Mesothelial cell of epicardium (in vitro differentiated cells): ENCODE measurements at places on chromosomes 11 and 22.

- no peak for DNase-seq
Measured at GRCh38 chr11:104055596-104055995, 19.2 kb downstream of the DDI1 start.

DNA sequence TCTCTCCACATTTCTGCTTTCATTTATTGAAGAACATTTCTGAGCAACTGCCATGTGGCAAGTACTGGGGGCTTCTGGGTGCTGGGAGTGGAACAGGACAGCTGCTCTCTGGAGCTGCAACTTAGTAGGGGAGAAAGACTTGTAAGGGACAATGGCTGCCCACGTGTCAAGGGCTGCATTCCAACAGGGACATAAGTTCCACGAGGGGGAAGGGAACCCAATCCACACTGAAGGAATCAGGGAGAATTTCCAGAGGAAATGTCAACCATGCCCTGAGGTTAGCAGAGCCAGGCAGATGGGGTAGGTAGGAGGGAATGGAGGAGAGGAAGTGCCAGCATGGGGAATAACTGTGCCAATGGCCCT lies 1.7 kb downstream of the MAPK8IP2 start:
- no peak for DNase-seq

DNA sequence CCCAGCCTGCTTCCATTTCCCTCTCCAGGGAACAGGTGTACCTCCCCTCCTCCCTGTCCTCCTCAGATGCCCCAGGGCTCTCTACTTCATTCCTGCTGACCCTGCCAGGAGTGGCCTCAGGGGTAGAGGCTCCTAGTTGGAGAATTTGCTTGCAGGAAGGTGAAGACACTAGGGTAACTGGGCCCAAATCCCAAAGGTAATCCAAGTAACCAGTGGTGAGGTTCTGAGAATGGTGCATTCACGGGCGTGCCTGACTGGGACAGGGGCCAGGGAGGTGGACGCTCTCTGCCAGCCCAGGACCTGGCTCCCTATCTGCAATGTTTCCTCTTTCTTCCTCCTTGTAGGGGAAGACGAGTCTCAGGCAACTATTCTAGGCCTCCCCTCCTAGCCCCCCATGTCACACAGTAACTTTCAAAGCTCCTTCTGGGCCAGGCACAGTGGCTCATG lies 2.9 kb downstream of the SLC35C1 start:
- DNase-seq = no peak

DNA sequence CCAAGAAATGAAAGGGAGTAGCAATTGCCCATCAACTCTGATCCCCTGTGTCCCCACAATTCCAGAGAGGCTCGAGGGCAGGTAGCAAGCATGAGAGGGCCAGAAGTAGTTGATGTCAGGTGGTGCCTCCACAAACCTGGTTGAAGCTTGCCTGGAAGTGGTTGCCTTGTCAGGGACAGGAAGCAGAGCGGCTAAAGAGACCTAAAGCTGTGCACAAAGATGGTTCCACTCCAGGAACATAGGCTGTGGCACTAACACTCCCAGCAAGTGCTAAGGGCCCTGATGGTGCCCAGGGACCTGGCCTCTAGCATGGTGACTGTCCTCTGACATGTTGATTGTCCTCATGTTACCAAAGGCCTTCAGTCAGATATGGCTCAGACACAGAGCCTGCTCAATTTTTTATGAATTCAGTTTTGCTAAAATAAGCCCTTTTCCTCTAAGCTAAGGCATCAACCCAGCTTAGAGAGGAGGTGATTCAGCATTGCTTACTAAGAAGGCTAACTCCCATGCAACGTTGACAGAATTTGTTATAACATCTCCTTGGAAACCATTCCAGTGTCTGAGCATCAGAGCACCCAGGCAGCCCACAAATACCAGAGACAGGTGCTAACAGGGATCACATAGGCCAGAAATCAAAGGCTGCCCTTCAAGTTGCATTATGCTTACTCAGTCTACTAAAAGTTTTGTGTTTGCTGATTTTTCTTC lies 196.3 kb upstream of the ARHGAP20 start:
- DNase-seq = no peak

GRCh38 chr22:31085928-31086327 lies 4.8 kb downstream of the SMTN start:
- DNase-seq = no peak

DNA sequence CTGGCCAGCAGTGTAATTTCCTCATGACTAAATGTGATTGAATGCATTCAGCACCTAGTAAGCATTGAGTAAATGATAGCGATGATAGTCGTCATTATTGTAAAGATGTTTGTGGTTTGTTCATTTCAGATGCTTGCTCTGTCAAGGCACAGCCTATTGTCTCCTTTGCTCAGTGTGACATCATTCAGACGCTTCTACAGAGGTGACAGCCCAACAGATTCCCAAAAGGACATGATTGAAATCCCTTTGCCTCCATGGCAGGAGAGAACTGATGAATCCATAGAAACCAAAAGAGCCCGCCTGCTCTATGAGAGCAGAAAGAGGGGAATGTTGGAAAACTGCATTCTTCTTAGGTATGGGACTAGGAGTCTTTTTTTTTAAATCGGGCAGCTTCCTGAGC lies 7.6 kb downstream of the SDHAF2 start:
- no peak for DNase-seq

- DNase-seq = no peak
Measured at GRCh38 chr11:8331767-8332166, 68.1 kb upstream of the LMO1 start.

- DNase-seq = no peak
Measured at GRCh38 chr11:119181677-119182412, 3.4 kb upstream of the NHERF4 start.

DNA sequence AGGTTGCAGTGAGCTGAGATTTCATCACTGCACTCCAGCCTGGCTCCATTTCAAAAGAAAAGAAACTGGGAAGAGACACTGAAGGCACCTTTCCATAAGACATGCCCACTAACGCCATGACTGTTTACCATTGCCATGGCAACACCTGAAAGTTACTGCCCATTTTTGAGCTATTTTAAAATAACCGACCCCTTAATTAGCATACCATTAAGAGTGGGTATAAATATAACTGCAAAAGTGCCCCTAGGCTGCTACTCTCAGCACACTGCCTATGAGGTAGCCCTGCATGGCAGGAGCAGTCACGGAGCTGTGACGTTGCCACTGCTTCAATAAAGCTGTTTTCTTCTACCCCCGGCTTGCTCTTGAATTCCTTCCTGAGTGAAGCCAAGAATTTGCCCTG lies 9.9 kb upstream of the RNASEH2C start:
- no peak for DNase-seq

DNA sequence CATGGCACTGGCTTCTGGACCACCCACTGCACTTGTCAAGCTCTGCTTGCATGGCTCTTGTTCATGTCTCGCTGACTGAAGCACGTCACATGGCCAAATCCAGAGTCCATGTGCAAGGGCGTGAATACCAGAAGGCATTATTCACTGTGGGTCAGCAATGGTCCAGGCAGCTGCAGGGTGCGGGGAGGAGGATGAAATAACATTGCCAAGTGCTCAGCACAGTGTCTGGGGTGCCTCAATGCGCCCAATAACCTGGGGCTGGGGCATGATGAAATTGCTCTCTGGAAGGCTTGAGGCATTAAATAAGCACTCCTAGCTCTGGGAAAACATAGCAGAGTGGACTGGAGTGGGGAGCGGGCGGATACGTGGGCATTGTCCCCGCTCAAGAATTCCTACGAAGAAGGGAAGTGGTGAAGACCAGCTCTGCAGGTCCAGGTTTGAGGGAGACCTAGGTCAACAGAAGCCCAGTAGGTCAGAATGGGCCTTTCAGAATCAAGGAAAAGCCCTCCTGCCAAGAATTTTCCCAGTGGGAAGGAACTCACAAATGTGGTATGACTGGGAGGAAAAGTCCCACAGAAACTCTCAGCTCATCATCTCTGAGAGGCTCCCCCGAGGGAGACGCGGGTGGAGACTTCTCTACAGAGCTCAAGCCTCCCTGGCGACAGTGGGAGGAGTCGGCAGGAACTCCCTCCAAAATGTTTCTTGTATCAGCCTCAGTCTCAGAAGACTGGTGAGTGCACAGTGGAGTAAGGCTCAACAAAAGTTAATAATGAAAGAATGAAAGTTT lies 15.3 kb upstream of the ACCSL start:
- no peak for DNase-seq

DNA sequence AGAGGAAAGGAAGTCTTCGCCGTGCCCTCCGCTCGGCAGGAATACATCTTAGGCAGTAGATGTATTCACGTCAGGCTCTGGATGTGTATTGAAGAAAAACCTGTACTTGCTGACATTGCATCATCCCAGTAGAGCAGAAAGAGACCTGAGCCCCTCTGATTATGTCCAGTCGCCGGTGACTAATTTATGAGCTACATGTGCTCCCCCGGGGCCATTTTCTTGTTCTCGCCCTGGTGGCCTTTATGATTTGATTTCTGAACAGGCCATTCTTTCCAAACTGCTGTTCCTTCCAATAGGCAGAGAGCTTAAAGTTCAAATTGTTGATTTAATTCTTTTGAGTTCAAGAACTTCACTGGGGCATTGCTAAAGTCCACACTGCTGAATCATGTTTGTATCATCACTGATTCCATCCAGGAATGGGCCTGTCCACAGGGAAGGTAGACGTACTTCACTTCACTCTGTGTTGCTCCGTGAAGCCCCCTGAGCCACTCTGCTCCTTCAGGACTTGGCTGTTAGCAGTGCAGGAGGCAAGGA lies 137.3 kb upstream of the RASSF10 start:
- DNase-seq = no peak

GRCh38 chr11:122598971-122599370 lies 56.6 kb upstream of the UBASH3B start:
- DNase-seq = no peak

DNA sequence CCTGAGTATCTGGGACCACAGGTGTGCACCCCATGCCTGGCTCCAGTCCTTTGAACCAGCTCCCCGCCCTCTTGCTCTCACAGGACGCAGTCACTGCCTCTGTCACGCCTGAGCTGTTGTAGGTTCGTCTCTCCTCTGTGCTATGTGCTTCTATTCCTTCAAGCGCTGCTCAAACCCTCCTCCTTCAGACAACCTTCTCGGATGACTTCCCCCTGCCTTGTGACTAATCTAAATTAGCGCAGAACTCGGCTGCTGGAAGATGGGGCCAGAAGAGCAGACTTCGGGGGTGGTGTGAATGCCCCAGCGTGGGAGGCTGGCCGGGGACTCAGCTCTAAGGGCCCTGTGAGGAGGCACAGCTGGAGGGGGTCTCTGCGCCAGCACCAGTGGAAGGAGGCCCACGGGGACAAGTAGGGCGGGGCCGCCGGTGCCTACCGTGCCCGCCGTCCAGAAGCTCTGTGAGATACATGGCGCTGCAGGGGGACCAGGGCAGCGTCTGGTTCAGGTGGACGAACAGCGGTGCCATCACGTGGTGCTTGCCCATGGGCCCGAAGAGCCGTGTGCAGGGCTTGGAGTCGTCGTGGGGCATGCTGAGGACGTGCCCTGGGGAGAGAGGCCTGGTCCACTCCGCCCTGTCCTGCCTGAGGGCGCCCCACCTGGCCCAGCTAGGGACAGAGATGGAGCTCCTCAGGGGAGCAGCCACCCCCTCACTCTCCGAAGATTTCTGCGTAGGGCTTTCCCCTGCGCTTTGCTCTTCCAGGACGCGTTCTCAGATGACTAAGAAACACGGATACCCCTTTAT lies 12.5 kb downstream of the ADAMTS8 start:
- no peak for DNase-seq

GRCh38 chr11:29518389-29519174 lies 498.2 kb downstream of the KCNA4 start:
- no peak for DNase-seq

DNA sequence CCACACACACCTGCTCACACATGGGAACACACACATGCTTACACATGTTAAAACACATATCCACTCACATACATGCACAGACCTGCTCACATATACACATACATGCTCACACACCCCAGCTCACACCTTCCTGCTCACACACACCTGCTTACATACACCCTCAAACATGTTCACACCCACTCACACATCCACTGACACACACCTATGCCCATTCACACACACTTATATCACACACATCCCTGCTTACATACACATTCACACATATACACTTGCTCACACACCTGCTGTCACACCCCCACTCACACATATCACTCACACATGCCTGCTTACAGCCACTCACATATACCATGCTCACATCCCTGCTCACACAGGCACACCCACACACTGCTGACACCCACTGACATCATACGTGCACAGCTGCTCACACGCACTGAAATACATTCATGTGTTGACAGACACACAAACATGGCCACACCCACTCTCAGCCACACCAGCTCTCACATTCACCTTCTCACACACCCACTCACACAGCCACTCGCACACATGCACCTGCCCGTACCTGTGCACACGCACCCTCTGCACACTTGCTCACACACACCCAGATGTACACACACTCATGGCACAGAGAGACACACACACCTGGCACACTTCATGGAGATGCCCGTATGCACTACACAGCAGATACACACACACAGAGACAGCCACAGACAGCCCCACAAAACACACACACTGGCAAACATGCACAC lies 5.7 kb upstream of the MYBPC3 start:
- no peak for DNase-seq

DNA sequence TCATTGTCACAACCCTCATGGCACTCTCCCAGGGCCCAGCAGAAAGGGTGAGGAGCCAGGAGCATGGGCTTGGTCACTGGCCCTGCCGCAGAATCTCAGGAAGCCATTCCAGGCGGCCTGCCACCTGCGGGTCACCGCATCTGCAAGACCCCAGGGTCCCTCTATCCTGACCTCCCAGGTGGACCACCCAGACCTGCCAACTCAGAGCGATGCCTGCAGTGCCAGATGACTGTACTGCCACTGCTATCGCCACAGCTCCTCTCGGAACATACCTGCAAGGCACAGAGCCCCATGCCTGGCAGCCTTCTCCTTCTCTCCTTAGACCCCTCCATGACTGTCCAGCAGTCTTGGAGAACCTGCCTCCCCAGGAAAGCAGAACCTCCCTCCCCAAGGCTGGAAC lies 26.4 kb upstream of the ELFN2 start:
- DNase-seq = no peak

DNA sequence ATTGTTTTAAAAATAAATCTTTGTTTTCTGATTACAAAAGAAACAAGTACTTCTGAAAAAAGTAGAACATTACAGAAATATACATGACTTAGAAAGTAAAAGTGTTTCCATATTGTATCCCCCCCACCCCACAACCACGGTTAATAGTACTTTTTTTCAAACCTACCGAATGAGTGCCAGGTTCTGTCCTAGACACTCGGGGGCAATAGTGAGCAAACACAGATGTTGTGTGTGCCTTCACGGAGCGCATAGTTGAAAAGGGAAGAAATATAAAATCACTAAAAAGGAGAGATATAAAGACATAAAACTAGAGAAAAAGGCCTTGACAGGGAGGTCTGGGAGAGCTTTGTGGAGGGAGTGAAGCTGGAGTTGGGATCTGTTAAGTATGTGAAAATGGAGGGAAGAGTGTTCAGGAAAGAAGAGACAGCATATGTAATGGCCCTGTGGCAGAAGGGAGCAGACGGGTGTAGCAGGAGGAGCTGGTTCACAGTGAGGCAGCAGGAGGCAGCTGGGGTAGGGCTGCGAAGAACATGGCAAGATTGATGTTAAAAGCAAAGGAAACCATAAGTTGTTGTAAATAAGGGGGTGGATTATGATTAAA lies 42.1 kb upstream of the ALX4 start:
- DNase-seq = no peak

- no peak for DNase-seq
Measured at GRCh38 chr11:28054821-28055220, 53.1 kb downstream of the KIF18A start.

GRCh38 chr11:121441521-121441920 lies 10.6 kb upstream of the SORL1 start:
- no peak for DNase-seq
